Naive thymus-derived CD4-positive, alpha-beta T cell (primary cell): ENCODE measurements at places on chromosomes 2 and 18. TPM values are rescaled to one million over a fixed set of nuclear protein-coding genes. Genes with fewer than 3 reads are reported as not detected.

The PROKR1 gene
- not detected for total RNA-seq

DNA sequence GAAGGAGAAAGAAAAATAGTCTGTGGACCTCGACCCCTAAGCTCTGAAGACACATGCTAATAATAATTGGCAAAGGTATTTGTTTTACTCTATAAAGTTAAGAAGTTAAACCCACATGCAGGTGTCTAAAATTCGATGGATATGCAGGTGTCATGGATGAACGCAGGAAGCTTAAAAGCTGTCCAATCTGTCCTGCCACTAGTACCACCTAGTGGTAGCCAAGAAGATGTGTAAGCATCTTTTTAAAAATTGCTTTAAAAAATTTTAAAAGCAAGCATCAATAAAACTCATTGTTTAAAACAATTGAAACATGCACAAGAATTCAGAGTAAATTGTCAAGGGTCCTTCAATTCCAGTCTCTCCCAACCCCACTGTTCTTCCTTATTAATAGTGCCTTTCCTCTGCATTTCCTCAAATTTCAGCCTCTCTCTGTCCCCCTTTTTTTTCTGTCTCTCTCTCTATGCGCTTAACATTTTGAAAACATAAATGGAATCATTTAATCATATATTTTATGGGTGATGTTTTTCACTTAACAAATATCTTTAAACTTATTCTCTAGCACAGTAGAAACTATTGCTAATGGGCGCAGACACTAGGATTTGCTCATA is 30.6 kb upstream of the PPP3R1 start:
- no peak overlapping the region for H3K4me3 ChIP-seq
- no peaks in the 10 kb centered on the region for H3K36me3 ChIP-seq
- H3K27ac ChIP-seq, result no peak overlapping the region
- no peaks in the 10 kb centered on the region for H3K27me3 ChIP-seq

DNA sequence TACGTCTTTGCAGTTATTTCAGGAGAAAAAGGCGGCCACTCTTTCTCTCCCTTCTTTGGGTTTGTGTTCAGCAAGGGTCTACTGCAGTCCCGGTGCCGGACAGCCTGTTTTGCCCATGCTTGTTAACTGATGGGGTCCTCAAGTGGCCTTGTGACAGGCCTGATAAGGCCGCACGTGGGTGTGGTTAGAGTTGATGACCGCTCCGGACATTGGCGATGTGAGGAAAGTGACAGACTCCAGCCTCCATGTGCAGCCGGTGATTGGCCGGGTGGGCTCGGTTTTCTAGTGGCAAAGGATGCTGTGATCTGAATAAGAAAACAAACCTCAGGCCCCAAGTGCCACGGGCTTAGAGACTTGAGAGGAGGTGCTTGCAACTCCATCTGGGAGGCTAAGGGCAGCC is 15.6 kb downstream of the HPCAL1 start:
- no peaks in the 10 kb centered on the region for H3K36me3 ChIP-seq
- H3K27me3 ChIP-seq, result no peaks in the 10 kb centered on the region
- no peak overlapping the region for H3K27ac ChIP-seq
- H3K4me1 ChIP-seq, result peaks cover 12% of the 10 kb centered on the region
- DNase-seq, result no peak

GRCh38 chr2:19484736-19485135 is 126.3 kb upstream of the OSR1 start:
- H3K4me3 ChIP-seq, result no peak overlapping the region
- no peak for DNase-seq
- H3K27me3 ChIP-seq, result no peaks in the 10 kb centered on the region
- H3K27ac ChIP-seq, result no peak overlapping the region

The IL1R1 gene
- 1.5 TPM for total RNA-seq

The CCDC85A gene
- total RNA-seq, result not detected in 2 replicates

- no peak overlapping the region for H3K4me3 ChIP-seq
- DNase-seq, result no peak
- H3K27ac ChIP-seq, result no peak overlapping the region
- no peaks in the 10 kb centered on the region for H3K36me3 ChIP-seq
- no peaks in the 10 kb centered on the region for H3K27me3 ChIP-seq
Observed at GRCh38 chr2:134949981-134950708, 31.5 kb downstream of the CCNT2 start.

DNA sequence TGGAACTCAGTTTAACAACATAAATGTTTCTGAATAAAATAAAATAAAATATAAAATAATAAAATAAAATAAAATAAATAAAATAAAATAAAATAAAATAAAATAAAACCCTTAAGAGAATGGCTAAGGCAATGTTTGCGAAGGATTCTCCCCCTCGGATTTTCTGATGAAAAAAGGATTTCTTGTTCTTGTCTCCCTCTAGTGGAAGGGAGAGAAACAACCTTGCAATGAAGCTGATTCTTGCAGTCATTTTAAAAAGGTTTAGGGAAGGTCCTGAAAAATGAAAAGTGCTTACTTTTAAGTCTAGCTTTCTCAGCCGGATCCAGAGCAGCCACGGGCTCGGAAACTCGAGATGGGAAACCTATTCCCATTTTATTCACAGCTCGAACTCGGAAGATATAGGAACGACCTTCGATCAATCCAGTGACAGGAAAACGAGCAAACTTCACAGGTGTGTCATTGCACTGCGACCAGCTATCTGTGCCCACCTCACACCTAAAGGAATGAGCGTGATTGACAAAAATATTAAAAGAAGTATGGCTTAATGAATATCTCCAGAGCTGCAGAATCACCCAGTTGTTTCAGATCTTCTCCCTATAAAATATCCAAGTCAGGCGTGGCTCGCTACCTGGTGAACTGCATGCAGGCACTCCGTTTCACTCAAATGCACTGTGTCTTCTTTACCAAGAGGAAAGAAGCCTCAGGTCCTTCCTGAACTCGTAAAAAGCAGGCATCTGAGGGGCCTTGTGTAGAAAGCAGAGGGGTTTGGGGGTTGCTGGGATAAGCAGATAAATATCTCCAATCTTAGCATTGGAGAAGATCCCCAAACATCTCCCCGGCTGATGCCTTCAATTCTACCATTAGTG is 68.1 kb downstream of the MYOM1 start:
- no peaks in the 10 kb centered on the region for H3K27me3 ChIP-seq
- no peak overlapping the region for H3K27ac ChIP-seq
- H3K4me1 ChIP-seq, result peaks cover 3% of the 10 kb centered on the region
- no peaks in the 10 kb centered on the region for H3K36me3 ChIP-seq

GRCh38 chr18:62964432-62964831 is 249.1 kb downstream of the PHLPP1 start:
- H3K36me3 ChIP-seq, result no peaks in the 10 kb centered on the region
- no peak overlapping the region for H3K4me3 ChIP-seq
- H3K4me1 ChIP-seq, result no peaks in the 10 kb centered on the region
- no peaks in the 10 kb centered on the region for H3K27me3 ChIP-seq

The CCBE1 gene
- not detected for total RNA-seq

DNA sequence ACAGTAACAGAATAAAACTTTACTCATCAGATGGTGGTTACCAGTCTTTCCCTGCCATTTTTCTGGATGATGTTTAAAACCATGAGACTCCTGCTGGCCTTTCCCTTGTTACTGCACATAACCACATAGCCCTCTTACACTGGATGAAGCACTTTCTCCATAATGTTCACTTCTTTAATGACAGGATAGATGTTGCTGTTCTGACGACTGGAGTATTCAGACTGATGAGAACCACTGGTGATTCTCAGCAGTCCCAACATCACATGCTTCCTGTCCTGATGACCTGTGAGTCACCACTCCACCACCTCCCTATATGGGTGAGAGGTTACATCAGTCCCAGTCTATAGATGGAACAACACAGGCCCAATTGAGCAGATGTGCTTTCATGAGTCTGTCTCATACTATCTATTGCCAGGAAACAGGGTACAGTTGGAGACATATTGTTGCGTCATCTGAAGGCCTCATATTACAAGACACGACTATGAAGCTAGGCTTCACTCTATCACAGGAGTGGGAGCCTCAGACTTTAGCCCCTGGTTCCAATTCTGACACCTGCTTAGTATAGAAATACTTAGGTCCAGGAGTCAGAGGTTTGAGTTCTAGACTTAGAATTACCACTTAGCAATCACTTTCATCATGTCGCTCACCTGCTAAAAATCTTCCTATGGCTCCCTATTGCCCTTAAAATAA is 145.7 kb upstream of the KLF7 start:
- H3K27me3 ChIP-seq, result no peaks in the 10 kb centered on the region
- H3K27ac ChIP-seq, result no peak overlapping the region
- H3K4me3 ChIP-seq, result no peak overlapping the region
- H3K36me3 ChIP-seq, result no peaks in the 10 kb centered on the region

- H3K27ac ChIP-seq, result no peak overlapping the region
- no peak overlapping the region for H3K4me3 ChIP-seq
- no peaks in the 10 kb centered on the region for H3K4me1 ChIP-seq
- no peaks in the 10 kb centered on the region for H3K36me3 ChIP-seq
Observed at GRCh38 chr2:68918497-68918896, 34.2 kb downstream of the GKN2 start.
